A549 treated with ZK216348 at 1 μM for 4 hours (cell line): ENCODE measurements at places on chromosomes 13 and 19. TPM values are rescaled to one million over a fixed set of nuclear protein-coding genes. Genes with fewer than 3 reads are reported as not detected.

ELSPBP1 gene
- not detected in 5 replicates for total RNA-seq

MLLT1 gene
- 16.2 to 25.2 TPM (median 21.8 TPM) in 5 replicates for total RNA-seq

CERS1 gene
- total RNA-seq: 3.1 to 7.2 TPM (median 6.3 TPM) in 5 replicates

CILP2 gene
- 0.28 to 0.46 TPM (median 0.37 TPM) in 4 of 5 replicates, not detected in the other for total RNA-seq

SLC6A16 gene
- 0.60 to 1.3 TPM (median 0.90 TPM) in 5 replicates for total RNA-seq

ARGLU1 gene
- total RNA-seq: 34.7 to 70.7 TPM (median 39.7 TPM) in 5 replicates

COMP gene
- 0.09 to 0.15 TPM (median 0.12 TPM) in 4 of 5 replicates, not detected in the other for total RNA-seq

CD79A gene
- total RNA-seq: 0.51 to 1.4 TPM (median 0.67 TPM) in 5 replicates

C19orf81 gene
- total RNA-seq: 3.9 to 12.5 TPM (median 10.5 TPM) in 5 replicates

FSTL3 gene
- 142 to 260 TPM (median 223 TPM) in 5 replicates for total RNA-seq

POGLUT2 gene
- total RNA-seq: 4.9 to 7.3 TPM (median 7.1 TPM) in 5 replicates

PSG5 gene
- total RNA-seq: 0.54 to 0.84 TPM (median 0.60 TPM) in 5 replicates

LIN37 gene
- total RNA-seq: 21.9 to 27.2 TPM (median 23.2 TPM) in 5 replicates

KIR2DL1 gene
- total RNA-seq: not detected in 5 replicates

ZNF738 gene
- total RNA-seq: 0.51 to 1.0 TPM (median 0.66 TPM) in 5 replicates

B3GNT8 gene
- 0.08 to 0.14 TPM (median 0.12 TPM) in 3 of 5 replicates, not detected in the others for total RNA-seq

RASIP1 gene
- 0.13 to 1.4 TPM (median 0.36 TPM) in 5 replicates for total RNA-seq

KHSRP gene
- total RNA-seq: 153 to 214 TPM (median 202 TPM) in 5 replicates

FOSB gene
- 13.5 to 20.1 TPM (median 14.6 TPM) in 5 replicates for total RNA-seq

TPTE2 gene
- total RNA-seq: not detected in 5 replicates

GTF3A gene
- 98.8 to 112 TPM (median 102 TPM) in 5 replicates for total RNA-seq

FREM2 gene
- total RNA-seq: not detected in 5 replicates

IL27RA gene
- total RNA-seq: 5.7 to 10.9 TPM (median 9.8 TPM) in 5 replicates

CALR3 gene
- not detected in 5 replicates for total RNA-seq

CCDC169 gene
- 0.28 to 0.74 TPM (median 0.35 TPM) in 5 replicates for total RNA-seq

CXCL17 gene
- total RNA-seq: 0.39 TPM in 1 of 5 replicates, not detected in the others

DMPK gene
- total RNA-seq: 29.8 to 57.5 TPM (median 50.9 TPM) in 5 replicates

TMC4 gene
- 1.5 to 2.8 TPM (median 1.6 TPM) in 5 replicates for total RNA-seq

NANOS3 gene
- 2.3 to 3.7 TPM (median 2.6 TPM) in 5 replicates for total RNA-seq

LRRC8E gene
- 4.3 to 6.2 TPM (median 5.6 TPM) in 5 replicates for total RNA-seq

BEST2 gene
- total RNA-seq: 0.47 to 0.85 TPM (median 0.62 TPM) in 5 replicates

FGF9 gene
- 0.07 TPM in 1 of 5 replicates, not detected in the others for total RNA-seq

ZNF799 gene
- total RNA-seq: 1.3 to 2.2 TPM (median 1.6 TPM) in 5 replicates

SIGLEC10 gene
- not detected in 5 replicates for total RNA-seq

INAFM1 gene
- 4.4 to 12.1 TPM (median 10.8 TPM) in 5 replicates for total RNA-seq

CRX gene
- total RNA-seq: not detected in 5 replicates

ZNF850 gene
- total RNA-seq: 0.33 to 1.2 TPM (median 0.56 TPM) in 5 replicates

IGFL3 gene
- total RNA-seq: not detected in 5 replicates

MIR17HG gene
- 0.51 to 1.6 TPM (median 1.3 TPM) in 5 replicates for total RNA-seq

JAK3 gene
- 0.27 to 0.43 TPM (median 0.32 TPM) in 5 replicates for total RNA-seq

PSG6 gene
- total RNA-seq: not detected in 5 replicates
